Keratinocyte (primary cell): ENCODE measurements at places on chromosomes 5 and 9. TPM values are rescaled to one million over a fixed set of nuclear protein-coding genes. Genes with fewer than 3 reads are reported as not detected.
A peak's percentile ranks its signal among the peaks of the same experiment; 100 is the strongest.

The FOXD4 gene
- polyA plus RNA-seq = 0.17 to 0.22 TPM (median 0.18 TPM) in 3 replicates

The PCDHB14 gene
- 0.13 to 0.41 TPM (median 0.20 TPM) in 3 replicates for polyA plus RNA-seq

GRCh38 chr5:140251527-140251973, 51.4 kb downstream of the PFDN1 start:
- peak; percentile 53 for DNase-seq

GRCh38 chr9:133057006-133057405, 4.8 kb upstream of the CEL start:
- DNase-seq = no peak

GRCh38 chr5:149765932-149766331, 35.8 kb downstream of the PPARGC1B start:
- no peak for DNase-seq

DNA sequence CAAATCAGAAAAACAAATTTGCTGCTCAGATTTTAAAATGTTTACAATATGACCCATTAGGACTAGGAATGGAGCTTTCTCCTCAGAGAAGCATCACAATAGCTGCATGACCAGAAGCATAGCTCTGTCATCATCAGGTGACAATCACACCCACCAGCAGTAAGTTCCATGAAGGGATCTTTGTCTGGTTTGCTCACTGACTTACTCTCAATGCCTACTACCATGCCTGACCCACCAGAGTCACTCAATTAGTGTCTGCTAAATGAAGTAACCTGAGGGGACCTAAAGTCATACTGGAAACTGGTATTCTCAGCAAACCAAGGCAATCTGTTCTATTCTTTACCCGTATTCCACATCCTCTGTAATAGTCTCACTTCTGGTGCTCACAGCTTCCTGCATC, 7.7 kb downstream of the ERMP1 start:
- no peak for DNase-seq

- DNase-seq = no peak
Observed at GRCh38 chr5:82156874-82157273, 121.3 kb downstream of the RPS23 start.

DNA sequence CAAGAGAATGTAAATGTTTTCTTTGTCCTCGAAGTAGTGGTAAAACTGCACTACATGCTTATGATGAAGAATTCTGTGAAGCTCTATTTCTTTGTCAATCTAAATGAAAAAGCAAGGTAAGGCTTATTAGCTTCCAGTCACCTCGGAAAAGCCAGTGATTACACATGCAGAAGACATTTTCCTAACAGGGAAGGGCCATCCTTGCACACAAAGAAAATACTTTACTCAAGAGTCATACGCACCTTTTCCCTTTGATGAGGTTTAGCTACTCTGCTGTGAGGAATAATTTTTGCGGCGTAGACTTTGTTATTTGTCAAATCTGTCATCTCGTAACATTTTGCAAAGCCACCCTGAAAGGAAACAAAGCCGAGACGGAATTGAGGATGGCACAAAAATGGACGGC, 1.1 kb downstream of the PLK2 start:
- DNase-seq = no peak

GRCh38 chr5:140925806-140926442, at the start of gene PCDHAC1:
PCDHAC1 (plus strand) TSS chr5:140926299; CDS start chr5:140926893, 594 bp downstream.
- no peak for DNase-seq

DNA sequence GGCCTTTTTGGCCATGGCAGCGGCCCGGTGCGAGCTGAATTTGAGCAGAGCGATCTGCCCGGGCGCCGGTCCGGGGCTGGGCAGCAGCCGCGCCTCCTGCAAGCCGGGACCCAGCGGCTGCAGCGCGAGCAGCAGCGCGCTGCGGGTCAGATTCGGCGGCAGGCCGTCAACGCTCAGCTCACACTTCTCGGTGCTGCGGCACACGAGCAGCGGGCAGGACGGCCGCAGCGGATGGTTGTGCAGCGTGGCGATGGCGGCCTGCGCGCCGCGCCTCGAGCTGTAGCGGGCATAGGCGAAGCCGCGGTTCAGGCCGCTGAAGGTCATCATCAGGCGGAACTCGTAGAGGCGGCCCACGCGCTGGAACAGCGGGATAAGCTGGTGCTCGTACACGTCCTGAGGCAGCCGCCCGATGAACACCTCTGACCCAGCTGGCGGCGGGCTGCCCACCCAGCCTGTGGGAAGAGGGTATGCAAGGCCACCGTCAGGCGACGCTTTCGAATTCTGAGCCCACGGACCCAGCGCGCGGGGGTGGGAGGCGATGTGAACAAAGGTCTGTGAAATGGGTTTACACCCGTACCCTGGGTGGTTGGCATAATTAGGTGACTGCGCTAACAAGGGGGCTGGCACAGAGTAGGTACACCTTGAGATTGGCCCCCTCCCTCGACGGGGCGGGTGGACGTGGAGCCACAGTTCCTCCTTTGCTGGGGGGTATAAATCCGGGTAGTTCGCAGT, 755 bp downstream of the DND1 start:
- DNase-seq = no peak
